NCI-H1417 treated with DMSO at 0.1 percent for 48 hours (cell line): ENCODE measurements at places on chromosomes 7 and 10.

- DNase-seq, result no peak
Observed at GRCh38 chr7:75617634-75618234, 121.0 kb downstream of the HIP1 start.

DNA sequence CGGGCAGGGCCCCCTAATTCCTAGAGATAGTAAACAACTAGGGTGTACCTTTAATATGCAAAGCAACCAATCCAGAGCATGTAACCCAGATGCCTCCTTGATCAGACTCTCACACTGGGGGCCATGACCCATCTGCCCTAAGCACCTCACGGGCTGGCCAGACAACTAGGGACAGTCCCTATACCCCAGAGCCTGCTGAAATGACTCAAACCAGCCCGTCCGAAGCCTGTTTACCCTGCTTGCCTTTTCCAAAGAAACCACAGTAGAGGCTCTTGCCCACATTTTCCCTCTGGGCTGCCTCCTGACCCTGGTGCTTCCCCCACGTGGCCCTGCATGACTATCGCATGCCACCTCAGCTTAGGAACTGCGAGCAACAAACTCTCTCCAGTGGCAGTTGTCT, 46.2 kb downstream of the RGS10 start:
- no peak for DNase-seq

DNA sequence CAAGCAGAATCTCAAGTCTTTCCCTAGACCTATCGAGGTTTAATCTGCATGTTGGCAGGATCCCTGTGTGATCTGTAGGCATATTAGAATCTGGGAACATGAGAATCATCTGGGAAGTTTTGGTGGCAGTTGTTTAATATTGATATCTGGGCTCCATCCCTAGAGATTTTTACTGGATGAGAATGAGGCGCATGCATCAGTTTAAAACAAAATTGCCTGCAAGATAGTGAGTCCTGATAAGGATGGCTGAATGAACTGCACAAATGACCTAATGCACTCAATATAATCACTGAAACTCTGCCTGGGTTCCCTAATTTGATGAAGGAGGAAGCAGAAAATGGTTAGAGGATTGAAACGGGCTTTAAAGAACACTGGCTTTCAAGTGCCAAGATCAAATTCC, 218.0 kb downstream of the FGFR2 start:
- no peak for DNase-seq

DNA sequence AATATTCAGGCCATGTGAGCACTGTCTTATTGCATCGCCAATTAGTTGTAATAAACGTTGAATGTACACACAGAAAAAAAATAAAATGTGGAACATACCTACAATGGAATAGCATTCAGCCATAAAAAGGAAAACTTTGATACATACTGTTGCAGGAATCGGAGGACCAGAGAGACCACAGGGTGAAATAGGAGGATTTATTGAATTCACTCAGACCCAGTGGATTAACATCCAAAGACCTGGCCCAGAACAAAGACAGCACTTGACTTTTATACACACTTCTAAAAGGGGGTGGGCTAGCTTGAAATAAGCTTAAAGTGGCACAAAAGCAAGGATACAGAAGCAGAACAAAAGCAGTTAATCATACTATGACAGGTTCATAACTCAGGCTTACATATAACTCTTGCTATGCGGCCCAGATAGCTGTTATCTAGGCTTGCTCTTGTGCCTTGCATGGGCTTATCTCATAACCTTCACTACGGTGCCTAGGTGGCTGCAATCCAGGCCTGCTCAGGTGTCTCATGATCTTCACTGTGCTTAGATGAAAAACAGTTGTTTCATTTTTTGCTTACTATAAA, 292.2 kb upstream of the TAC1 start:
- no peak for DNase-seq

GRCh38 chr10:132447446-132448247, 50.6 kb downstream of the PWWP2B start:
- no peak for DNase-seq

DNA sequence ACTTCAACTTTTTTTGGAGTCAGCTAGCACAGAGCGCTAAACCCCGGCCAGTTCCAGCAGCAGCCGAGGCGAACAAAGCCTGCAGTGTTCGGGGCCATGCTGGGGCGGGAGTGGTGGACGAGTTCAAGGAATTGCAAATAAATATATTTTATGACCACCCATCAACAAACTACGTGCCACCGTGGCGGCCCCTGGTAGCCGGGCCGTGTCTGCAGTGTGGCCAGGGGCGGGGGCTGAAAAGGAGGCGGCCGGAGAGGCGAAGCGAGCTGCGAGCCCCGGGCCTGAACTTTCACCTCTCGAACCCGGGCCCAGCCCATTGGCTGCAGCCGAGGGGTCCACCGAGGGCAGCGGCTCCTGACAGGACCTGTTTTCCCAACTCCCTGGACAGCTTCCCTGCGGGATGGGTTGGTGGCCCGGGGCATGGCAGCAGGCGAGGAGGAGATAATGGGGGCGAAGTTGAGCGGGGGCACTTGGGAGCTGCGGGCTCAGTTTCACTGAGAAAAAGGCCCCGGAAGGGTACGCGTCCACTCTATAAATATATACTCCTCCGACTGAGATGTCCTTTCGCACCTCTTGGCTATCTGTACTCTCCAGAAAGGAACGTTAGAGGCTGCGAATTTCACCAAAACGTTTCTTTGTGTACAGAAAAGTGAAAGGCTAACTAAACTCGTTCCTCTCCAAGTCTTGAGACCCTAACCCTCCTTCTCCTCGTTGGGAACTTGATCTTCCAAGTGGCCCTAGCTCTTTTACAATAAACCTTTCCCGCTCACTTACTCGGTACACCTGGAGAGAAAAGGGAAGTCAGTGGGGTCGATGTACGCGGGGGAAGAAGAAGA, 164.6 kb upstream of the PPP1R3A start:
- no peak for DNase-seq

DNA sequence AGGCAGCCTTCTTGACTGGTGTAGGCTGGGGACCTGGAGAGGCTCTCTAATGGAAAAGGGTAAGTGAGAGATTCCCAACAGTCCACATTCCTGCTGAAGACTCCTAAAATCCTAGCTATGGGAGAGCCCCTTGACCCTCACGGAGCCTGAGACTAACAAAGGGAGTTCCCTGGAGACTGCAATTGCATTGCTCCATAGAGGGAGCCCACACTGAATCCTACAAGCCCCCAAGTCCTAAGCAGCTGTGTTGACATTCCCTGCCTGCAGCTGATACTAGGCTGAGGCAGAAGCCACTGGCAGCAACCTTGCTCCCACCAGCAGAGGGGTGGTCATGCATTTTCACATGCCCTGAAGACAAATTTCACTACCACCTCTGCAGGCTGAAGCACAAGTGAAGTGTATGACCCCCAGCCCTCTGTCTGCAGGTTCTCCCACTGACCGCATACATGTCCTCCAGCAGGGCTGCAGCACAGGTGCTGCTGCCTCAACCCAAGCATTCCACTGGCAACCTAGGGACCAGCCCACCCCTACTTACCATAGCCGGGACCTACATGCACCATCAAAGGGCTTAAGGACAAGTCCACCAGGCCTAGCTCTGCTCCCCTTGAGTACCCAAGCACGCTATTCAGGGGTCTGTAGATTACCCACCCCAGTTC, 130.3 kb upstream of the SLC13A1 start:
- no peak for DNase-seq

- no peak for DNase-seq
Observed at GRCh38 chr7:31398815-31399214, 58.3 kb upstream of the NEUROD6 start.

GRCh38 chr7:137983323-137984008, 18.4 kb downstream of the CREB3L2 start:
- peak; percentile 39 for DNase-seq

- DNase-seq, result no peak
Observed at GRCh38 chr10:109886037-109886780, 37.1 kb downstream of the XPNPEP1 start.

GRCh38 chr10:22620140-22620857, 94.1 kb downstream of the PIP4K2A start:
- no peak for DNase-seq

DNA sequence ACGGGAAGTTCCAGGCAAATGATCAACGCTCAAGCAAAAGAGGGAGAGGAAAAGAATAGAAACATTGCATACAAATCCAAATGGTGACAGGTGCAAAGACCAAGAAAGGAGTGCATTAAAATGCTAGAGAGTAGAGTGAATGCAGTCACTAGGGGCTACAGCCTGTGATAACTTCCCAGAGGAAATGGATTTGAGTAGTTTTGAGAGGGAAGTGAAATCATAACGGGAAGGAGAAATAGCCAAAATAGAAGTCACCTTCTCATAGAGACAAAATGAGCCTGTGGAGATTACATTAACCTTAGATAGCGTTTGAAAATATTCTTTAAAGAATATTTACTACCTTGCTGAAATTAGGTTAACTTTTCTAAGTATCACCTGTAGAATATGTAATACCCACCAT, 26.5 kb downstream of the NUP42 start:
- DNase-seq, result no peak

DNA sequence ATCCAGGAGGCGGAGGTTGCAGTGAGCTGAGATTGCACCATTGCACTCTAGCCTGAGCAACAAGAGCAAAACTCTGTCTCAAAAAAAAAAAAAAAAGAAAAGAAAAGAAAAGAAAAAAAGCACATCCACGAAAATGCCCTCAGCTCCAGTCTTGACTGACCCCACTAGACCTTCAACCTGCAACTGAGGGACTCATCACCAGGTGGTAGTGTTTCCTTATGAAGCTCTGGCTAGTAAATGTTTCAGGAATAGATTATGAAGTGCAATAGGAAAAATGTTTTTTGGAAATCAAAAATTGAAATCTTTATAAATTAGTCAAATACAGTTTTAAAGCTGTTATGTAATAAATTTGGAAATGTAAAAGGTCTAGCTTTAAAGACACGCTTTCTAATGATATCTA, 22.4 kb downstream of the TLL2 start:
- no peak for DNase-seq

DNA sequence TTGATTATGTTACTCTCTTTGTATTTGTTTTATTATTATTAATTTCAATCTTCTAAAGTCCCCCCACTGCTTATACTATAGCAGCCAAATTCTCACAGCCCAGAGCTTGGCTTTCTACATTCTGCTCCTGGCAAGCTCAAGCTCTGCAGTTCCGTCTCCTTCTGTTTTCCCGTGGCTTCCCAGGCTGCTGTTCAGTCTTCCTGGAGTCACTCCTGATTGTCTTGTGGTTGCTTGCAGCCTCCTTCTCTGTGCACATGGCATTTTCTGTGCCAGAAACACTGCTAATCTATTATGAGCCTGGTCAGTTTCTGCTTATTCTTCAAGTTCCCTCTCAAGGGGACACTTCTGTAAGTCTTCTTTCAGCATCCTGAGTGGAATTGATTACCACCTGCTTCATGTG, 533.7 kb upstream of the IGFBP3 start:
- DNase-seq, result no peak

DNA sequence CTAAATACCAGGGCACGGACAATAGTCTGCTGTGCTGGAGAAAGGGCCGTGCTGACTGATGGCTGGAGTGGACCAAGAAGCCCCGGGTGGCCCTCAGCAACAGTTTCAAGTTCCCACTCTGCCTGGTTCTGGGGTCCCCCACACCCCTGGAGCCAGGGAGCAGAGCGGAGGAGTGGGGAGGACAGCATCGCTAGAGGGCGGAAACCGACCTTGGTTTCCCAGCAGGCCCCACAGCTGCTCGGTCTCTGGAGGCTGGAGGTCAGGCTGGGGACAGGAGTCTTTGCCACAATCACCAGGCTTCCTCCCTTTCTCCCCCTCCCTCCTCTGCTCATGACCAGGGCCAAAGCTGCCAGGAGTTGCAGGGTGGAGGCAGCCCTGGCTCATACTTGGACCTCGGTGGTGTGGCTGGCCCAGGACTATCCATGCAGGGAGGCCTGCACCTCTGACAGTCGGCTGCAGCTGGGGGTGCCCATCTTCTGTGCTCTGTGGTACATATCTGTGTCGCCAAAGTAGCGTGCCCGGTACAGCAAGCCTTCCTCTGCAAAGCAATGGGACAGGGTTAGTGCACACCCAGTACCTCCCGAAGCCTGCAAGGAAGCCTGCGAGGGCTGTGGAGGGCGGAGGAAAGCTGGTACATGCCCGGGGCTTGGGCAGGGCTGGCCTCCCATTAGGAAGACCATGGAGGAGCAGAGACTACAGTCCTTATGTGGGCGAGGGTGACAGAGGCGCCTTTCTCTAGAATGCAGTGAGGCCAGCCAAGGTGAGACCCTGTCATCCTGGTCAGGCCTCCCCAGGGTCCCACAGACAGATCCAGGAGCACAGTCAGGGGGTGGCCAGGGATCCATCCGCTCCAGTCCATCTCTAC, 19.1 kb downstream of the DNAJB12 start:
- DNase-seq, result no peak

DNA sequence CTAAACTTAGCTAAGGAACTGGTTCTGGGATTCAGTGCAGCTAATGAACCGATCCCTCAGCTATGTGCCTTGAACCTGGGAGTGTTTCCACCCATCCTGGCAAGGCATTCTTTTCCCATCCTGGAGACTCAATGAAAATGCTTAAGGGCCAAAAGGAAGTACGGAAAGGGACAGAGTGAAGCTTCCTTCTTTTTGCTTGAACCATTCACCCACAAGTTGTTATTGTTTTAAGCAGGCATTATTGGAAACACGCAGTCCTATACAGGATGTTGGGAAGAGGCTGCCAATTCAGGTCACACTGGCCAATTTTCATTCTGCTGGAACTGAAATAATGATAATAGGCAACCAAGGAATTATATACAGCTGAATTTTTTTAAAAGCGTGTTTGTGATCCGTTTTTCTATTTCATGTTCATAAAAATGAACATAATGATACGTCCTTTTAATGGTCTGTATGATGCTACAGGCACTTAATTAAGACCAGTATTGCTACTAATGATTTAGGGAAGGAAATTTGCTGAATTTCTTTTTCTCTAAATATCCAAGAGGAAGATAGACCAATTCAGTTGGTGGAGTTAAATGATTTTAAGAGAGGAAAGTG, 57.8 kb upstream of the FZD1 start:
- DNase-seq, result no peak

DNA sequence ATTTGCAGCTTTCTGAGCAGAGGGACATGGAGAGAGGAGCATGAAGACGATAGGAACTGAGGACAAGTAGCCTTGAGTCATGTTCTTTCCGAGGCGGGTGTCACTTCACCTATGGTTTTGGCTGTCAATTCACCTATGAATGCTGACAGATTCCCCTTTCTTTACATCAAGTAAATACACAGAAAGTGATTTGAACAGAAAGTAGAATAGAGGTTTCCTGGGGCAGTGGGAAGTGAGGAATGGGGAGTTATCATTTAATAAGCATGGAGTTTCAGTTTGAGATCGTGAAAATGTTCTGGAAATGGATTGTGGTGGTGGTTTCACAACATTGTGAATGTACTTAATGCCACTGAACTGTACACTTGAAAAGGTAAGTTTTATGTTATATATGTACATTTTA, 138.4 kb upstream of the MDFIC start:
- no peak for DNase-seq

- no peak for DNase-seq
Observed at GRCh38 chr7:2568521-2569223, 9.9 kb downstream of the IQCE start.

DNA sequence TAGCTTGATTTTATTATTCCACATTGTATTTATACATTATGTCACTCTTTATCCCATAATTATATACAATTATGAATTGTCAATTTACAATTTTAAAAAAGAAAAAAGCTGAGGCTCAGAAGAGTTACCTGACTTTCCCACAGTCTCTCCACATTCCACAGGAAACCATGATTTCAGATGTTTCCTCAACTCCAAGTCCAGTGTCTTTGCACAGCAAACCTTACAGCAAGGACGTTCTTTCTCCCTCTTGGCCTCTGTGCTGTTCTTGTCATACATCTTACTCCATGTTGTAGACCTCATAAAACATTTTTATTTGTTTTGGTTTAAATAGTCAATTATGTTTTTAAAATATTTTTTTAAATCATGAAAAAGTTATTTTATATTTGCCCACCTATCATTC, 34.9 kb upstream of the GRB10 start:
- DNase-seq, result no peak
